GM04503 (cell line): ENCODE measurements at places on chromosomes 5 and 9.
A peak's percentile ranks its signal among the peaks of the same experiment; 100 is the strongest.

DNA sequence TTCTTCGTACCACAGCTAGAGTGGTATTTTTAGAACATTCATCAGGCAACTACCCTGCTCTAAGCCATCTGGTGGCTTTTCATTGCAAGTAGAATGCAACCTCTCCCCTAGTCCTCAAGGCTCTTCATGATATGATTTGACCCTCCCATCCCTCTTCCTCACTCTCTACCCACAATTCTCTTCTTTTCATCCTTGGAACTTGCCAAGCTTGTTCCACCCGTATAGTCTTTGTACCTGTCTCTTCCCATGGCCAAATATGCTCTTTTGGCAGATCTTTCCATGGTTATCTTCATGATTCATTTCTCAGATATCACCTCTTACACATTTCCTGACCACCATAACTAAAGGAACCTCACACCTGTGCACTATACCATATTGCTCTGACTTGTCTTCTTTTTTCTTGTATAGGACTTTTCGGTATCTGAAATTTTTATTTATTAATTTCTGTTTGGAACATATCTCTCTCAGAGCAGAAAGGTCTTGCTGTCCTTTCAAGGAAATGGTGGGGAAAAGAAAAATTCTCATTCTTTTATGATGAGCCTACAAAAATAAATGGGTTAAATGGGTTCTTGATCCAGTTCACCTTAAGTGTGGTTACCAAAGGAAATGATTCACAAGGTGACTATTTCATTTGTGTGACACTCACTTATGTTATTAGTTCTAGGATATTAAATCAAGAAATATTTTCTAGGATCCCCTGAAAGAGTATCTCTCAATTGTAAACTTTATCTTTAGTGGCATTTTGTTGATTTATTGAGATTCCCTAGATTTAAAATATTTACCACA is 3.7 kb upstream of the CD274 start:
- DNase-seq = no peak

DNA sequence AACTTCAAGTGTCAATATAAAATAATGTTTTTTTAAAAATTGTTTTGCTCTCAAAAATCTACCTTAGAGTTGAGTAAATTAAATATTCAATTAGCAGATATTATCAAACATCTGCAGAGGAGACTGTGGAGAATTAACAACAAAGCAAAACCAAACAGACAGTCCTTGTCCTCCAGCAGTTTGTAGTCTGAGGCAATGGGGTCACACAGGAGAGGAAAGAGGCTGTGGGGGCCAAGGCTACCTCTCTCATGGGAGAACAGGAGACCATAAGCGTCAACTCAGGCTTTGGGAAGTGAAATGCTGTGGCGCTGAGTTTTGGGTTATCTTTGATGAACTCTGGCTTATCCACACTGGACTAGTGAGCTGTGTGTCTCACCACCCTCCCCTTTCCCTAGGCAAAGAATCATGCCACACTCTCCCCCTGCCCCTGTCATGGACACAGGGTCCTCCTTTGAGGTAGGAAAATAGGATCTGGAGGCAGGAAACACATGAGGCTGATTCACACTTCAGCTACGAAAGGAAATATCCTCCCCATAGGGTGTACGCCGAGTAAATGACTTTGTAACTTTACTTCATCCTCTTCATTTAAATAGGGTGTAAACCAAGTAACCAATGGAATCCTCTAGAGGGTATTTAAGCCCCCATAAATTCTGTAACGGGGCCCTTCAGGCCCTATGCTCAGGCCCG is 152.7 kb downstream of the FSTL4 start:
- no peak for DNase-seq

GRCh38 chr5:156475182-156476157 is 148.5 kb downstream of the SGCD start:
- peak; percentile 87 for DNase-seq

DNA sequence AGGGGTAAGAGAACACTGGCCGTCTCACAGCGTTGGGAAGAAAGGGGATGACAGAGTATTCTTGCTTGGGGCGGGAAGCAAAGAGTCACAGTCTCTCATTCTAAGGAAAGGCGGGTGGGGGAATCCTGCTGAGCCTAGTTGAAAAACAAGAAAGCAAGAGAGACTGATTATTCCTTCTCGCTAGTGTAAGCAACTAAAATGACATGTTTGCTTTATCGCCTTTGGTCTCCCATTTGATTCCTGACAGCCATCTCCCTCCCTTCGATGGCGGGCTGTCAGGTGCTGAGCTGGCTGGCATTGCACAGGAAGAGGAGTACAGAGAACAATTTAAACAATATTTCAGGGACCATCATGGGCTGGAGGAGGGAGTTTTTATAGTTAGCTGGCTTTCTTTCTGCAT is 331.3 kb downstream of the ASTN2 start:
- no peak for DNase-seq

GRCh38 chr5:137439645-137440044 is 59.5 kb downstream of the SPOCK1 start:
- no peak for DNase-seq

- no peak for DNase-seq
Measured at GRCh38 chr9:8680157-8680556, 880.6 kb upstream of the DMAC1 start.

DNA sequence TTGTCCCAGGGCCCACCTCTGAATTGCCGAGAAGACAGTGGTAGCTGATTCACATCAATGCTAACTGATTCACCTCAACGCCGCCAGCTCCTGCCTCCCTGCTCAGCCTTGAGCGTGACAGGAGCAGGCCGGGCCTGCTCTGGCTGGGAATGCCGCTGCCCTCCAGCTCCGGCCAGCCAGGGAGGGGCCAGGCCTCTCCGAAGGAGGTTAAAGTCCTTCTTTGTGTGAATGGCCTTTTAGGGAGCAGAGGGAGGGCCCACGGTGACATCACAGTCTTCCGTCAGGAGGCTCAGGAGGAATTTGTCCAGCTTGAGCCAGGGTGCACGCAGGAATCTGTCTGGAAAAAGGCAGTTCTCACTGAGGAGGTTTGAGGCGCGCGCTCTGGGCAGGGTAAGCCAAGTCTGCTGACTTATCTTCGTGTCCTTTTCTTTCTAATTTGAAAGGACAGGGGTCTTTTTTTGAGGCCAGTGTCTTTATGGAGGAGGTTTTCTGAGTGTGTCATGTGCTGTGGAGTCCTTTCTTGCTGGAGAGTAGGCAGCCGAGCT is 82.7 kb downstream of the C9orf152 start:
- DNase-seq = peak; percentile 82

DNA sequence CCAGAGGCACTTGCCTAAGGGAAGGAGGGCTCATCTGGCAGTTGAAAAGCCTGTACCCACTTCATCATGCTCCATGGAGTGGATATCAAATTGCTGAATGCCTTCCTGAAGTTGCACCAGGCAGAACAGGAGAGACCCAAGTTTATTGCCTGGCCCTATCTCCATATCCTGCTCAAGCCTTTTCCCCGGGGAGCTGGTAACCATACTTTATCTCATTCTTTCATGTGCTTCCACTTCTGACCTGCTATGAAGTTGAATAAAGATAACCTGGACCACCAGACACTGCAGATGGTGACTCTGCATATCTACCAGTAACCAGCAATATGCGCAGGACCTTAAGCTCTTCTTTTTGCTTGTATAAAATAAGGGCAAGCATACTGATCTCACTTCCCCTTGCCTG is 1397.5 kb upstream of the CDH6 start:
- no peak for DNase-seq

GRCh38 chr9:134053941-134054761 is 13.7 kb downstream of the BRD3 start:
- DNase-seq = no peak

- no peak for DNase-seq
Measured at GRCh38 chr5:75058986-75059535, 6.7 kb upstream of the GCNT4 start.

DNA sequence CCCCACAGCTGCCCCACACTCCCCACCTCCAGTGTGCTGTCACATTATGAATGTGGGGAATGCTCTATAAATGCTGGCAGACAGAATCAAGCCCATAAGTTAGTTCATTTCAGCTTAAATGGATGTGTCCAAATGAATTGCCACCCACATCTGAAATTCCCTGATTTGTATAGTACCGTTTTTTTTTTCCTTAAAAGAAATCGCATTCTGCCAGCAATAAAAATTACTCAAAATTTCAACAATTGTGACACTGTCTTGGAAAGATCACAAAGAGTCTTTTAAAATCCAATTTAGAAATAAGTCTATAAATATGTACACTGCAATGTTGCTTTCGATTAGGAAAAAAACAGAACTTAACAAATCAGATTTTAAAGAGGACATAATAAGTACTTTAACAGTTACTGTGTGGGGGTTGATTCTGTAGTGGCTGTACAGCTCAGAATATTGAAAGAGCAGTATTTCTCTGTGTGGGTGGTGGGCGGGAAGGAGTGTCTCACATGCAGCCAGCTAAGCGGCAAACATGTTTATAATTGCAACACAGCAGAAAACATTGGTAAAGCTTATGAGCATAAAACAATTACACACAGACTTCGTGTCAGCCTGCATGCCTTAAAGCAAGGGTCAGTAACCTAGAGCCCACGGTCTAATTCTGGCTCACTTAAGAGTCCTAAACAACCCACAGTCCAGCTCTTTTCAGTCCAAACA is 24.9 kb upstream of the CSNK1G3 start:
- no peak for DNase-seq

- DNase-seq = no peak
Measured at GRCh38 chr9:131382850-131383729, 10.8 kb upstream of the PRRC2B start.

- DNase-seq = no peak
Measured at GRCh38 chr9:92654481-92655301, 15.2 kb downstream of the IPPK start.

GRCh38 chr9:93698140-93698908 is 121.9 kb downstream of the PHF2 start:
- no peak for DNase-seq

- DNase-seq = no peak
Measured at GRCh38 chr9:31824860-31825259, 559.6 kb upstream of the ACO1 start.

DNA sequence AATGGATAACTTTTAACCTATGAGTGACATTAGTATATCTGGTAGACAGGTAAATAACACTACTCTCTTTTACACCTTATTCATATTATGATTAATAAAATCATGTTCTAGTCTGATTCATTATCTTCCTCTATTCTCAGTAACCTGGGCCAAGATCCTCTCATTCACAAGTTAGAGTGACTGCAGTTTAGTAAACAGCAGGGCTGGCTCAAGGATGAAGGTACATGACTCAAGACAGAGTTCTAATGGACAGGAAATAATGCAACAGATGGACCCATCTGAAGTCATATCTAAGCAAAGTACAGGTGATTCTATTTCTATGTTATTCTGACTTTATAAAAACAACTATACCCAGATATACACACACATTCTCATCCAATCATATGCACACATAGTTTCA is 582.5 kb upstream of the CDH18 start:
- no peak for DNase-seq

GRCh38 chr5:163506095-163506457 is 657 bp downstream of the MAT2B start:
- no peak for DNase-seq

DNA sequence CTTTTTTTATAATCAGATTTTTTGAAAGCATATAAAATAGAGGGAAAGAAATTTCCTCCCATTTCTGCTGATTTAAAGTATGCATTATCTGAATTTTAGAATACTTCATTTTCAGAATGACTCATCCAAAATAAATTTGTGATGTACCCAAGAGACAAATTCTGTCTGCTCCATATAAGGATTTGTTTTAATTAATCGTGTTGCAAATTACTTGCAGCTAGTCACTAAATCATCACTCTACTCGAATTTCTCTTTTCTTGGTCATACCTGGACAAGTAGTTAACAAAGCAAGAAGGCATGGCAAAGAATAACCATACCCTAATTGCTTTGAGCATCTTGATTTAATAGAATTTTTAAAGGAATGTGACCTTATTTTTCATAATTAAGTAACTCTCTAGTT is 284.1 kb upstream of the GRAMD2B start:
- DNase-seq = no peak

- DNase-seq = no peak
Measured at GRCh38 chr5:145056800-145057199, 778.3 kb downstream of the PRELID2 start.
